Germinal center (tissue), 1 donor: ENCODE measurements at places on chromosomes 6 and 20.
A peak's percentile ranks its signal among the peaks of the same experiment; 100 is the strongest.

- peak; percentile 97 for DNase-seq
Observed at GRCh38 chr20:36773597-36774390, at the start of gene DSN1. DSN1 (minus strand) TSS chr20:36773763; CDS start chr20:36771458, 2,305 bp downstream.

DNA sequence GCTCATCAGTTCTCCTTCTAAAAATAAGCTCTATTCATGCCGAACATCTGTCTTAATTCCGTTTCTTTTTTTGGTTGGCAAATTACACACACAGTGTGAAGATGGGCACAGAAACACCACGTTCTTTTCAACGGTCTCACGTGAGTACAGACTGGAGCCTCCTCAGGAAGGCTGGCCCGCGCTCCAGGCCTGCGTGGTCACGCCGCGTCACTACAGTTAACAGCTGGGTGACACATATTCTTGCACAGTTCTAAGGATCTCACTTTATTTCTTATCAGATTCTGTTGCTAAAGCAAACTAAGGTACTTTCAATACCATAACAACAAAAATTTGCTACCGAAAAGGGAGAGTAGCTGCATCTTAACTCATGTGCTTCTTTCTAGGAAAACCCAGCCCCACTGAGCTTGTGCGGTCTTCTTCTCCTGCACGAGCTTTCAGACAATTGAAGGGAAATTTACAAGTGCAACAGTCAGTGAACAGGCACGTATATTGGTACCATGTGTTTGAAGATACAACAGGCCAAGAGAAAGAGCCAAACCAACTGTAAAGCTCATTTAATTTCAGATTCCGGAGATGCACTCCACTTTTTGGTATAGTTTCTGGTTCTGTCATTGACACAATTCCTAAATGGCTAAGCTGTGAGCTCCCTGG, 55.6 kb upstream of the MPC1 start:
- DNase-seq: no peak

DNA sequence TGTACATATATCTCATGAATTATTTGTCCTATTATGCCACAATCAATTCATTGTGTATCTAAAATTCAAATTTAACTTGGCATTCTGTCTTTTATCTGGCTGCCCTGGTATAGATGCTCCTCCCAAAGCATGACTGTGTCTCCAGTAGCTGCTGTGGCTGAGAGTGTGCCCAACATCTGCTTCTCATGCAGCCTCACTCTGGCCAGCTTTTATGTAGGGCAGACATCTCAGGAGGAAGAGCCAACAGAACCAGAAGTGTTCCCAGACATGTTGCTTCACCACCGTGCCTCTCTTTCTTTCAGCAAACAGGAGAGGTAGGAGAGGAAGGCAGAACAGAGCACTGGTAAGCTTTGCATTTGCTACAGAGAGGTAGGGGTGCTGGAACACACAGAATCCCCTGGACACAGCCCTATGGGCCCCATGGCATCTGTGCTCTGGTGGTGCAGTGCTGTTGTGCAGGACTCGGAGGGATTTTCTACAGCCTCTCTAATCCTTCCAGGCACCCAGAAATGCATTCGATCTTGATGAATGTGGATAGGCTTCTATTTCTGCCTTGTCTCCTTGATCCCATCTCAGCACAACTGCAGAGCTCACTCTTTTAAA, 637.1 kb downstream of the UTRN start:
- no peak for DNase-seq

- peak; percentile 31 for DNase-seq
Observed at GRCh38 chr6:142784344-142784743, 160.6 kb downstream of the HIVEP2 start.

DNA sequence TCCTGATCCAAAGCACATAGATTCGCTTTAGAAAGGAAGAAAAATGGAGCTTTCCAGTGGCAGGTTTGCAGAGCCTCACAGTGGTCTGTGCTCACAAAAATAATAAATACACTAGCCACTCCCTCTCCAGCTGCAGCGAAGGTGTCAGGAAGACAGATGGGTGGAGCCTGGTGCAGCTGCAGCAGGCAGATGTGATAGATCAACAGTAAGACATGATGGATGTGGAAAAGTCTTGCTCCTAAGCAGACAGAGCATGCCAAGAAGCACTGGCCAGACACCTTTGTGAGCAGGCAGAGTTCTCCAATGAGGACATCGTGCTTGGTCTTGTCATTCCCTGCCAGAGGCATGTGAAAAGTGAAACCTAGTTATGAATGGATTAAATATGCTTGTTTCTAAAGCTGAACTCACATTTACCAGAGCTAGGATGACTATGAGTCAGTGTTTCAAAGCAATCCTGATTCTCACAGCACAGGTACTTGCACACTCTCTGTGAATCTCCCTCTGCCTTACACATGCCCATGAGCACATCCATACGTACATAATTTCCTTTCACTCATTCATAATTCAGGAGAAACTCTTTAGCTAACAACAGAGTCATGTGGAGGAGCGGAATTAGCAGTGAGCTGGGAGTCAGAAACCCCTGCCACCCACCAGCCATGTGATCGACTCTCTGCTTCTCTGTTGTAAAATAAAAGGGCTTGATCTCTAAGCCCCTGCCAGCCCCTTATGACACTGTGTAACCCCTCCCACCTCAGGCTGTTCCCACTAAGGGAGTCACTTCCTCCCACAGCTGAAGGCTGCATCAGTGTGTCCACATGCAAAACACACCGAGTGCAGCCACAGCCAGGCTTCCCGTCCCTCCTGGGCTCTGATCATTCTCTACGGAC, 111.2 kb downstream of the SCML4 start:
- DNase-seq: peak; percentile 60

GRCh38 chr6:63740709-63741108, 105.1 kb downstream of the PHF3 start:
- no peak for DNase-seq

DNA sequence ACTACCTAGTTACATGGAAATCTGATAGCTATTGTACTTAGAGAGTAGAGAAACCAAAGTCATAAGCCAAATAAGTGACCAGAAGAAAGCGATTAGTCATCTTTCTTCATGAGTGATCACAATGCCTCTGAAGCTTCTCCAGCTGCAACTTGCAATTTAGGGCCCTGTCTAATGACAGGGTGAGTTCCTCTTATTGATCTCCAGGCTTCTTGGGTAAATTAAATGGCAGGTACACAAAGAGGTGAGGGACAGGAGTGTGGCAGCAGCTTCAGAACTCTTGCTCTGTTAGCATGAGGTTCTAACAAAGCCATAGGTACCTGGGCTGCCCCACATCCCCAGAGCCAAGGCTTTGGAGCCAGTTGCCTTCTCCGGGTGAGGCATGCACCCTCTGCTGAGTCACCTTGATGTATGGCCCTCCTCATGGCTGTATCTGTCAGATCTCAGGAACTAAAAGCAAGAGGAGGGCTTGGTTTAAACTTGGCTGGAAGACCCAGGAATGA, 60.8 kb downstream of the PRDM1 start:
- no peak for DNase-seq

DNA sequence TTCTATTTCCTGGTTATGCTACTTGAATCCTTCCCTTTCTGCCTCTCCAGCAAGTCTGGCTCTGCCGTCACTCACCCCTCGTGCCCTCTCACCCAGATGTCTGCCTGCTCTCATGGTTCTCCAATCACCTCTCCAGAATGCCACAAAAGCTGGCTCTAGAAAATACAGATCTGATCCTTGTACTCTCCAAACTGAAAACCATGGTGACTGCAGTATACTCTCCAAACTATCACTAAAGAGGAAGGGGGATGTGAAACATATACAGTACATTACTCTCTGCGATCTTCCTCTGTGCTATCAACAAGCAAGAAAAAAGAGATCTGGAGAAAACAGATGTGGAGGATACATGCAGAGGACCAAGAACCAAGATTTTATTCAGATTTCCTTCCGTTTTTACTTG, 91.1 kb downstream of the ATXN1 start:
- DNase-seq: no peak

- DNase-seq: no peak
Observed at GRCh38 chr6:143803769-143804568, 39.2 kb upstream of the LTV1 start.

DNA sequence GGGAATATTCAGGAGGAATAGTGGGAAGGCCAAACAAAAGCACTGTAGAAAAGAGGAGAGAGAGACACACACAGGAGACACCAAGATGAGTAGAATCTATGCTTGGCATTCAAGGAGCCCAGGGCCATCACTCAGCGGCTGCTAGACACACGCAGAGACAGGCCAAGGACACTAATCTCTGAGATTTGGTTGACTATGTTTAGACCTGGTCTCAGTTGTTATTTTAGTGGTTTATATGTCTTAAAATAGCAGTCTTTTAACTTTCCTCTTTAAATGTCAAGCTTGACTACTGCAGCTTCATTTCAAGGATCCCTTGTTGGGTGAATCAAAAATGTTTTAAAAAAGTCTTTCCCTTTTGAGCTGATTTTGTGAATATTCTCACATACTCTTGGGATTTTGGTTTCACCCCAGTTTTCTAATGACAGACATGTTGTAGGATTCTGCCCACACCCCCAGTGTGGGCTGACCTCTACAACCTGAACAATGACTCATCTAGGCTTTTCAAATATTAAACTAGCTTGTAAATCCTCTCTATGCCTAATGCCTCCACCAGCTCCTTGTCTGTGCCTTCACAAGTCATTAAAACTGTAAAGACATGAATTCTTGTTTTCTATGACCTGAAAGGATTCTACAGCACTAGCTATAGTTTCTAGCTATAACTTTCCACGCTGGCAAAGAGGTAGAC, 142.7 kb upstream of the EXOC2 start:
- DNase-seq: no peak

DNA sequence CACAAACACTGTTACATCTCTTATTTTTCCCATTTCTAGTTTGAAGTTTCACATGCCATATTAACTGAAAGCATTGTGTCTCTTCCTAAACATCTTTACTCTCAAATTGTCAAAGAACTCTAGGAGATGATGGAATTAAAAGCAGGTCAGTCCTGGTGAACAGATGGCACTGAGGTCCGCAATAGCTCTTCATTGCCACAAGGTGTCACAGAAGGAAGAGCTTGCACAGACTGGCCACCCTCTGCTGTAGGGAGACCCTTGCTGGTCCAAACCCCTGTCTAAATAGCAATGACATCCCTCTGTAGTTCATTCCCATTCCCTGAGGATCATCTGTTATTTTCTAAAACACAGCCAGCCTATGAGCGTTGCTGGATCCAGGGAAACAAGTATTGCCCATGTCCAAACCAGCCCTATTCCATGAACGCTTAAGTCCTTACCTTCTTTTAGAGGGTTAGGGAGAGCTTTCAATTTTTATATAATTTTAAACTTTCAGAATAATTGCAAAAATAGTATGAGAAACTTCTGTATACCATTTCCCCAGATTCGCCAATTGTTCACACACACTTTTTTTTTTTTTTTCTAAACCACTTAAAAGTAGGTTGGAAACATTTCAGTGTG, 10.1 kb upstream of the HDAC2 start:
- peak; percentile 24 for DNase-seq

GRCh38 chr6:160882791-160883279, 108.7 kb upstream of the MAP3K4 start:
- no peak for DNase-seq

- DNase-seq: no peak
Observed at GRCh38 chr6:106754215-106754614, 124.8 kb downstream of the QRSL1 start.

DNA sequence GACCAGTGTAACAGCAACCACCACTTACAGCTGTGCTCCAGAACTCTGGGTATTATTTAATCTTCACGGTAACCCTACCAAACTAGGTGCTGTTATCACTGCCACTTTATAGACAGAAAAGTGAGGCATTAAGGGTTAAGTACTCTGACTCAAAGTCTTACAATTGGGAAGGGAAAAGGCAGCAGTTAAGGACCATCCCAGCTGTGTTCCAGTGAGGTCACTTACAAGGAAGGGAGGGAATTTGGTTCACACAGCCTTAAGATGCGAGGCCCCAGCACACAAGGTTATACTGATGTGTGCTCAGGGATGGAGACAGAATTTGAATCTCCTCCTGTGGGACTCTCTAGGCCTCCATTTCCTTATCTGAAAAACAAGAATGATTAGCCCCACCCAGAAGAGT, 46.7 kb downstream of the TRERF1 start:
- no peak for DNase-seq

DNA sequence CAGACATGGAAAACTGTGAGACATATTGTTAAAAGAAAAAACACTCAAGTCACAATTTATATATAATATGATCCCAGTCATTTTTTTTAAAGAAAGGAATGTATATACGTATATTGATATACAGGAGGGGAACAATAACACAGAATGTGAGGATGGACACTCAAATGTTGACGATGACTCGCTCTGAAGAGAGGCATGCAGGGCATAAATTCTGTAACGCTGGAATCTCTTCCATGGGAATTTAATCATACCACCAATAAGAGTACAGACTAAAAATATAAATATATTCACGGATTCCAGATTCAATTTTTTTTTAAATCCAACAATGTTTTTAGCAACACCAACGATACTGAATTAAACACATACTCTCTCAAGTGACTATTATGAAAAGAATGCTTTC, 106.9 kb upstream of the CCDC28A start:
- DNase-seq: no peak

- no peak for DNase-seq
Observed at GRCh38 chr6:85747666-85748065, 105.0 kb upstream of the SYNCRIP start.

DNA sequence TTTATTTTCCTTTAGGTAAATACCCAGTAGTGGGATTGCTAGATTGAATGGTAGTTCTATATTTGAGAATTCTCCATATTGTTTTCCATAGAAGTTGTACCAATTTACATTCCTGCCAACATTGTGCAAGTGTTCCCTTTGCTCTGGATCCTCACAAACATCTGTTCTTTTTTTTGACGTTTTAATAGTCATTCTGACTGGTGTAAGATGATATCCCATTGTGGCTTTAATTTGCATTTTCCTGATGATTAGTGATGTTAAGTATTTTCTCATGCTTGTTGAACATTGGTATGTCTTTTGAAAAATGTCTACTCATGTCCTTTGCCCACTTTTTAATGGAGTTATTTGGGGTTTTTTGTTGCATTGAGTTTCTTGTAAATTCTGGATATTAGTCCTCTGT, 85.6 kb downstream of the UBE3D start:
- no peak for DNase-seq

DNA sequence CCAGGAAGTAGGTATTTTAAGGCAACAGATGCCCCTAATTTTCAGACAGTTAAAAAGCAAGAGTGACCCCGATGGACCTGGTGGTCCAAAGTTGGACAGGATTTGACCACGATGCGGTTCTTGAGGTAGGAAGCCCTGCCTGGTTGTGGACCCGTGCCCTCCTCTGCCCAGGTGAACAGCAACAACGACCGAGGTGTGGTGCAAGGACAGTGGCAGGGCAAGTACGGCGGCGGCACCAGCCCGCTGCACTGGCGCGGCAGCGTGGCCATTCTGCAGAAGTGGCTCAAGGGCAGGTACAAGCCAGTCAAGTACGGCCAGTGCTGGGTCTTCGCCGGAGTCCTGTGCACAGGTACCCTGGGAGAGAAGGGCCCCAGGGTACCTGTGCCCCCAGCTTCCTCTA, 18.7 kb downstream of the TGM6 start:
- no peak for DNase-seq

DNA sequence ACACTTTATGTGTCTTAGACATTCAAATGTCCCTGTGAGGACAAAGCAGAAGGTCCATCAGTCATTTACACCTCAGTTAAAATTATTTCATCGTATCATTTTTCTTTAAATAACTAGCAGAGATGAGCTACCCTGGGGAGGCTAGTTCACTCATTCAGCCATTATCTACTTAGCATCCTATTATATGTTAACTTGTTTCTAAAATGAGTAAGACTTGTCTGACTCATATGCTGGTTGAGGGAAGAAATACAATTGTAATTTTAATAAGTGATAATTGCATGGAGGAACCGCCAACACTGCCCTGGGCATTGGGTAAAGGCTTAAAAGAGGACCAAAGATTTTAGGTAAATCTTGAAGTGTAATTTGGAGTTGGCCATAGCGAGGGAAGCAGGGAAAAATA, 12.4 kb upstream of the PTPRK start:
- DNase-seq: no peak
